ENCODE measurements at places on chromosomes 16 and 17. TPM values are rescaled to one million over a fixed set of nuclear protein-coding genes. Genes with fewer than 3 reads are reported as not detected.

The C17orf100 gene
- total RNA-seq = 0.83 TPM

The NEK8 gene
- 2.1 TPM for total RNA-seq

The SGSH gene
- total RNA-seq = 24.4 TPM

The PAGR1 gene
- 26.9 TPM for total RNA-seq

The WDR45B gene
- total RNA-seq = 70.9 TPM

The HSD17B1 gene
- total RNA-seq = 0.75 TPM

The MKS1 gene
- total RNA-seq = 6.2 TPM

The IL17C gene
- total RNA-seq = not detected

The TMEM238L gene
- total RNA-seq = not detected

The ANKFN1 gene
- not detected for total RNA-seq

The PYCARD gene
- 28.9 TPM for total RNA-seq

The ZNF232 gene
- total RNA-seq = 9.9 TPM

The HIGD1B gene
- 5.4 TPM for total RNA-seq

The DNAAF8 gene
- total RNA-seq = 1.7 TPM

The ABCA8 gene
- 76.6 TPM for total RNA-seq

The KIF19 gene
- total RNA-seq = 1.2 TPM

The MT1E gene
- total RNA-seq = 57.7 TPM

The LRRC45 gene
- 15.8 TPM for total RNA-seq

The NPW gene
- not detected for total RNA-seq

The STX1B gene
- 2.6 TPM for total RNA-seq

The GPATCH8 gene
- 51.1 TPM for total RNA-seq

The CCR7 gene
- not detected for total RNA-seq

The FSCN2 gene
- total RNA-seq = 1.2 TPM

The POLR2C gene
- 111 TPM for total RNA-seq

The TBC1D28 gene
- not detected for total RNA-seq

The SLC47A2 gene
- total RNA-seq = not detected

The TBC1D3G gene
- total RNA-seq = not detected

The LGALS9C gene
- total RNA-seq = 0.23 TPM

The NPIPB8 gene
- total RNA-seq = not detected

The ELMO3 gene
- 0.33 TPM for total RNA-seq

The NPTX1 gene
- total RNA-seq = 4.8 TPM

The GRB7 gene
- total RNA-seq = 0.23 TPM

The PKMYT1 gene
- 2.5 TPM for total RNA-seq

The HES7 gene
- total RNA-seq = not detected

The EFCAB13 gene
- 4.0 TPM for total RNA-seq

The KRTAP2-2 gene
- total RNA-seq = not detected

The PABPN1L gene
- total RNA-seq = not detected

The KRT15 gene
- not detected for total RNA-seq

The ARL5C gene
- not detected for total RNA-seq

The TUBG1 gene
- total RNA-seq = 72.6 TPM

The FDXR gene
- total RNA-seq = 5.4 TPM

The ZFHX3 gene
- 25.7 TPM for total RNA-seq

The TMC8 gene
- total RNA-seq = 3.3 TPM

The CHST4 gene
- 0.26 TPM for total RNA-seq

The HS3ST6 gene
- not detected for total RNA-seq

The ARHGDIG gene
- 1.7 TPM for total RNA-seq

The KRTAP9-1 gene
- not detected for total RNA-seq

The MYH2 gene
- under 0.01 TPM for total RNA-seq

The FNDC8 gene
- not detected for total RNA-seq

The B3GNT9 gene
- 26.1 TPM for total RNA-seq

The PRSS36 gene
- 3.9 TPM for total RNA-seq

The KRTAP2-1 gene
- not detected for total RNA-seq
